ENCODE measurements at places on chromosomes 16 and 17.

- no peak for DNase-seq
These were observed 2.2 kb downstream of the MSLN start for GRCh38 chr16:762595-763268.

DNA sequence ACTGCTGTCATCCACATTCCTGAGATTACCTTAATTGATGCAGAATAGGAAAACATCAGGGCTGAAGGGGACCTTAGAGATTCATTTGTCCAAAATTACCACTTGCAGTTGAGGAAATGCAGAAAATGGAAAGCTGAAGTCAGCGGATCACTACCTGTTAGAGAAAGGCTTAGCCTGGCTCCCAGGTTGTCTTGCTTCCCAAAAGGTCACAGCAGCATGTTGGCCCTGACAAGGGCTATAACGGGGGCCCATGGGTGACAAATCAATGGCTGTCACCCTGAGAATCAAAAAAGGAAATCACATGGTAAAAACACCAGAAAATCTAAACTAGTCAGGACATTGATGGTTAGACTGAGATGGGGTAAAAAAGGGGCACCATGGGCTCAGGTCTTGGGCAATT is 51.7 kb downstream of the HLF start:
- no peak for DNase-seq

DNA sequence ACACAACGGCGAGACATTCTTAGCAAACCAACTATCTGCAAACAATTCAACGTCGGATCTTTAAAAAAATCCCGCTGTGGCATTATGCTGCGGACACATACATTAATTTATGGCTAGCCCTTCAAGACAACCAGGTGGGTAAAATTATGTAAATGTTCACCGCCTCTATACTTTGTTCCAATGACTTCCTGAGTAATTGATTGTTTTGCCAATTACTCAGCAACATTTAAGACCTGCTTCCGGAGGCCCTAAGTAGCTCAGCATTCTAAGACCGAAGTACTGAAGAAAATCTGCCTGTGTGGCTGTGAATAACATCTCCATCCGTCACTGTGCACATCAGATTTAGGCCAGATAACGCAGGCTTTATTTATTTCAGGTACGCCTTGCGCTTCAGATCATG is 23.3 kb downstream of the QPRT start:
- DNase-seq = no peak

GRCh38 chr17:50170662-50171370 is 5.0 kb downstream of the SGCA start:
- no peak for DNase-seq

GRCh38 chr17:57685499-57686132 is 59.5 kb downstream of the CCDC182 start:
- DNase-seq = no peak

GRCh38 chr17:77854083-77854758 is 104.3 kb upstream of the TNRC6C start:
- no peak for DNase-seq

- DNase-seq = no peak
These were observed 64.7 kb downstream of the KCNJ18 start for GRCh38 chr17:21756856-21757619.

- DNase-seq = no peak
These were observed 5.0 kb downstream of the WFIKKN2 start for GRCh38 chr17:50840311-50840851.

DNA sequence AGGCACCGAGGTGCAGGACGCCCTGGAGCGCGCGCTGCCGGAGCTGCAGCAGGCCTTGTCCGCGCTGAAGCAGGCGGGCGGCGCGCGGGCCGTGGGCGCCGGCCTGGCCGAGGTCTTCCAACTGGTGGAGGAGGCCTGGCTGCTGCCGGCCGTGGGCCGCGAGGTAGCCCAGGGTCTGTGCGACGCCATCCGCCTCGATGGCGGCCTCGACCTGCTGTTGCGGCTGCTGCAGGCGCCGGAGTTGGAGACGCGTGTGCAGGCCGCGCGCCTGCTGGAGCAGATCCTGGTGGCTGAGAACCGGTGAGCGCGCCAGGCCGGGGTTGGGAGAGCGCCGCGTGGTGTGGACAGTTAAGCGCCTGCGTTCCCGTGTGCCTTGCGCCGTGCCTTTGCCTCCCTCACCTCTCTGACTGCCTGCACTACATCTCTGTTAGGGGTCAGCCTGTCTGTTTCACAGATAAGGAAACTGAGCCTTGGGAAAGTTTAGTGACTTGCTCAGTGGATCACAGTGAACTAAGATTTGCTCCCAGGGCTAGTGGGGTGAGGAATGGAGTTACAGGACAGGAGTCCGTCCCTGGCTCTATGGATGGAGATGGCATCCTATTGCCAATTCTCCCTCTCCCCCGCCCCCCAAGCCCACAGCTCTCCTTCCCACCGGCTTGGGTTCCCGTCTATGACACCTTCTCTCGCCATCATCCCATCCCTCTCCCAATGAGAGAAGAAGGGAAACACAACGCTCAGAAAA is 880 bp downstream of the SARM1 start:
- DNase-seq = peak; percentile 22

GRCh38 chr16:85178006-85178591 is 65.8 kb upstream of the CIBAR2 start:
- DNase-seq = no peak

DNA sequence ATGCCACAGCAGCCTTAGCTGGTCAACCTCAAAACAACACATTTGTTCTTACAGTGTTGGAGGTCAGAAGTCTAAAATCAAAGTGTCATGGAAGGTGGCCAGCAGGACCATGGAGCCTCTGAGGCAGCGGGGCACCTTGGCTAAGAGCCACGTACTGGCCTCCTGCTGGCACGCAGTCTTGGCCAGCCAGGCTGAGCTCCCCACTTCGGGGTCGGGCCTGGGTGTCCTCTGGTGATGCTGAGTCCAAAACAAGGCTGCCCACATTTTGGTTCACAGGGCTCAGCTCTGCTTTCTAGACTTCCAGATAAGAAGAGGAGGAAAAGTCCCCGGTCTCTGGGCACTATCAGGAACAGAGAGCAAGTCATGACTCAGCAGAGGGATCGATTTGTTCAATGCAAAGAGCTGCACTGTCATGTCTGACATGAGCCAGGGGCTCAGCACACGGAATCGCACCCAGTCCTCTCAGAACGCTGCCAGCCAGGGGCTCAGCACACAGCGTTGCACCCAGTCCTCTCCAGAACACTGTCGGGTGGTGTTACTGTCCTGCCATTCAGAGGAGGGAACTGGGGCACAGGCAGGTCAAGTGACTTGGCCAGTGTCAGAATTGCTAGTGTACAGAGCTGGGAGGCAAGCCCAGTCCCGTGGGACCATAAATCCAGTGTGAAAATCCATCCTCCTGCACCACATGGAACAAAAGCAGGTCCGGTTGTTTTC is 2.5 kb downstream of the LGALS9 start:
- DNase-seq = no peak

- DNase-seq = no peak
These were observed 42.5 kb downstream of the YPEL2 start for GRCh38 chr17:59373882-59374495.

GRCh38 chr17:75152922-75153779 is 1.2 kb downstream of the JPT1 start:
- peak; percentile 28 for DNase-seq

GRCh38 chr16:89697616-89698331 is 3.7 kb downstream of the SPATA2L start:
- DNase-seq = no peak

DNA sequence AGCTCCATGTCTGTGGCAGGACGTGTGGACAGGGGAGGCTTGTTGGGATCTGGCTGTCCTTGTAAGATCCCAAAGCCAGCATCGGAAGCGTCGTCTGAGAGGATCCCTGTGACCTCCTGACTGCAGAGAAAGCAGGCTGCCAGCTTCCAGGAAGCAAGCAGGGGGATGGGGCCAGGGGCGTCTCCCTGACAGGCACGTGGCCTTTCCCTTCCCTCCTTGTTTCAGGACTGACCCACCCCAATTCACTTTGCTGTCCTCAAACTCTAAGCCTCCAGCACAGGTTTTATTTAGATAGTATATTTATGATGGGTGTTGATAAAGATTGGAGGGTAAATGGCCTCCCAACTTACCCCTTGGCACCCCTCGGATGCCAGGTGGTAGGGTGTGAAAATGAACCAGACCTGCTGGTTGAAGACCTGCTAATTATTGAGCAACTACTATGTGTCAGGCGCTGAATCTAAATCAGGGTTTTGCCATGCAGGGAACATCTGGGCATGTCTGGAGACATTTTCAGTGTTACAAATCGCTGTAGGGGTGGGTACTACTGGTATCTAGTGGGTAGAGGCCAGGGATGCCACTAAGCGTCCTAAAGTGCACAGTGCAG is 24.5 kb downstream of the SOCS1 start:
- no peak for DNase-seq

DNA sequence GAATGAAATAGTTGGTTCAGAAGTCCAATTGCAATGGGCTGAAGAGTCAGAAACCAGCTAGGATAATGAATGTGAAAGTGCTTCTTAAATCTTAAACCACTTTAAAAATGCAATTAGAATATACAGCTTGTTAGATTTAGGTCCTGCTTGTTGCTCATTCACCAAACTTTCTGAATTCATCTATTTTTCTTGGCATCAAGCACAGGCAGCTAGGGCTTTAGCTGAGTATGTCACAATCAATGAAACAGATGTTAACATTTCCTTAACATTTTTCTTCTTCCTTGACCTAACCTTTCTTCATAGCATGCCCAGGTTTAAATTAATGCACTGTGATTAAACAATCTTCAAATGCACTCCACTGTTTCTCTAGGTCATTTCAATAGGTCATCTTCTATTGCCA is 14.4 kb downstream of the KIF2B start:
- DNase-seq = no peak

DNA sequence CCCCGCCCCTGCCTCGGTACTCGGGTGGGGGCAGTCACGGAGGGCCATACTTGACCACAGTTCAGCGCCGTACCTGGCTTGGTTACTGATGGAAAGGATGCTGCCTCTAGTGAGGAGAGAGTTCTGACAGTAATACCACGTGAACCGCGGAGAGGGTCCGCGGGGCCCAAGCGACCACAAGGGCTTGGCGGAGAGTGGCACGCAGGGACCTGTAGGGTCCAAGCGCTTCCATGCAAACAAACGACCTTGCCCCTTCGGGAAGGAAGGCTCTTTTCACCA is 9.2 kb downstream of the KDM6B start:
- DNase-seq = peak; percentile 55

GRCh38 chr17:21286066-21286770 is 1.7 kb downstream of the MAP2K3 start:
- peak; percentile 78 for DNase-seq

GRCh38 chr17:79261355-79262072 is 186.9 kb downstream of the ENGASE start:
- DNase-seq = no peak

GRCh38 chr17:19703106-19703827 is 13.1 kb downstream of the SLC47A2 start:
- no peak for DNase-seq

All from NCI-H1105 treated with DMSO at 0.1 percent for 48 hours (cell line).